ENCODE measurements at places on chromosomes 3 and 15. TPM values are rescaled to one million over a fixed set of nuclear protein-coding genes. Genes with fewer than 3 reads are reported as not detected.

The NR1I2 gene
- 271 TPM for total RNA-seq

The ASB14 gene
- total RNA-seq = not detected

The GOLGA6A gene
- total RNA-seq = not detected

GRCh38 chr3:44039006-44039405 lies 202.7 kb upstream of the TOPAZ1 start:
- no peak for DNase-seq

GRCh38 chr3:108698461-108698860 lies 58.7 kb downstream of the RETNLB start:
- no peak for DNase-seq

DNA sequence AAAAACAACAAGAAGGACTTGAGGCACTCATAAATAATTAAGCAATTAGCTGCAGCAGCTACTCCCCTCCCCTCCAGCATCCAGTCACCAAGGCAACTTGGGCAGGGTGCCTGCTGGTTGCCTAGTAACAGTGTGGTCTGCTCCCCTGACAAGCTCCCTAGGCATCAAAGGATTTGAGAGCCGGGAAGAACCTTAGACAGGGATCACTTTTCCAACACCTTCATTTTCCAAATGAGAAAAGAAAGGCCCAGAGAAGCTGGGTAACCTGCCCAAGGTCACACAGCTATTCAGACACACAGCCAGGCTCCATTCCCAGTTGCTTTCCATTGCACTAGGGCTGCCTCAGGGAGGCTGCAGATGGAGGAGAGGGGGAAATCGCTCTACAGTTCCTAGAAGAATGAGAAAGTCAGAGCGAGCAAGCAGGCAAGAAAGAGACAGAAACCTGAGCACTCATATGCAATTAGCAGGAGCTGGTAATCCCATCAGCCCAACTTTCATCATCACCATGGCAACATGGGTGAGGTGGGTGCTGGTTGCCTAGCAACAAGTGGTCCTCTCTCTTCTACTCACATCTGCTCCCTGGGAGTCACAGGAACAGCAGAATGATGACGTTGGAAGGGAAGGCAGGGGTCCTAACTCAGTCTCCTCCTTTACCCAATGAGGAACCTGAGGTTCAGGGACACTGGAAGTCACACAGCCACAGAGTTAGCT lies 3.6 kb upstream of the EIF4E3 start:
- no peak for DNase-seq

DNA sequence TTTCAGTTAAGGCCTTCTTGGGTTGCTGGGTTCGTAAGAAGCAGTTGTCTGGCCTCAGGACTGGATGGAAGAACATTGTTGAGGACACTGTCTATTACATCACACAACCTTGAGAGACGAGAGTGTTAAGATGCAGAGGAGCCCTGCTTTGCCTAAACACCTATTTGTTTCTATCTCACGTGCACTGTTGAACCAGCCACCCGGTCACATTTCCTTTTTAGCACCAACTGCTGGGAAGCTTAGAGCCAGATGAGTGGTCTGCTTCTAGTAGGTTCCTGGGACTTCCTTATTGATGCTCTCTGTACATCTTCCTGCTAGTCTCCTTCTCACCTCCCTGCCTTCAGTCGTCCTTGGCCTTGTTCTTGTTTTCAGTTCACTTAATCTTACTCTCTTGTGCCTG lies 22.3 kb downstream of the CAND2 start:
- DNase-seq = no peak

DNA sequence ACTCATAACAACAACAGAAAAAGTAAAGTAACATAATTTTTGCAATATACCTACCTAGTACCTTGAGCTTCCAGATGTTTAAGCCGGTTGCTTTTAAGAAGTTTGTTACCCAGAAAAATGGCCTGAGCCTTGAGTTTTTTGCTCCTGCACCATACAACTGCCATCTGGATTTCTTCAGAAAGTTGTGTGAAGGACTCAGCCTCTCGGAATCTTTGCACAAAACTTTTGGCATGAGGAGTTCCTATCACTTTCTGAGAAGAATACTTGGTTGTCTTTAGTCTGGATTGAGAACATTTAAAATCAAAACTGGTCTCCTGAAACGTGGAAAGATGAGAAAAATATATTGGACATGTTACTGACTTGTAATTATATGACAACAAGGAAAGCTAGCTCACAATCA lies 17.3 kb downstream of the GTPBP8 start:
- DNase-seq = no peak

GRCh38 chr3:30646181-30646876 lies 39.9 kb downstream of the TGFBR2 start:
- DNase-seq = no peak
